Neural crest cell (in vitro differentiated cells): ENCODE measurements at places on chromosomes 3 and 15. TPM values are rescaled to one million over a fixed set of nuclear protein-coding genes. Genes with fewer than 3 reads are reported as not detected.

Gene SNTN
- not detected in 2 replicates for total RNA-seq

Gene STARD5
- total RNA-seq: 2.4 and 2.7 TPM in 2 replicates

Gene C3orf85
- total RNA-seq: not detected in 2 replicates

Gene MYZAP
- 0.28 TPM in 1 of 2 replicates, not detected in the other for total RNA-seq

Gene TARS3
- 17.7 and 18.1 TPM in 2 replicates for total RNA-seq

Gene GOLGA8G
- not detected in 2 replicates for total RNA-seq

Gene COX5A
- 239 and 246 TPM in 2 replicates for total RNA-seq

Gene CRTAP
- 147 and 151 TPM in 2 replicates for total RNA-seq

Gene GPR62
- 0.18 and 0.23 TPM in 2 replicates for total RNA-seq

Gene COL6A5
- not detected in 2 replicates for total RNA-seq

Gene SNURF
- total RNA-seq: 12.1 and 14.0 TPM in 2 replicates

Gene NR2E3
- total RNA-seq: not detected in 2 replicates

Gene ZNF620
- total RNA-seq: 22.0 and 24.0 TPM in 2 replicates

Gene SLC24A5
- 0.16 TPM in 1 of 2 replicates, not detected in the other for total RNA-seq

Gene FMN1
- total RNA-seq: 0.09 and 0.70 TPM in 2 replicates

Gene PCNP
- total RNA-seq: 153 and 167 TPM in 2 replicates

Gene ARPP21
- 0.12 TPM in 1 of 2 replicates, not detected in the other for total RNA-seq

Gene CCR9
- not detected in 2 replicates for total RNA-seq

Gene RGMA
- 187 and 205 TPM in 2 replicates for total RNA-seq

Gene WDR49
- 3.5 and 5.4 TPM in 2 replicates for total RNA-seq

Gene MST1
- total RNA-seq: 15.0 and 18.1 TPM in 2 replicates

Gene LARP6
- 18.2 and 20.5 TPM in 2 replicates for total RNA-seq

Gene MYO1E
- 26.1 and 34.5 TPM in 2 replicates for total RNA-seq

Gene EBLN2
- 7.0 and 7.8 TPM in 2 replicates for total RNA-seq

Gene SPATA12
- total RNA-seq: not detected in 2 replicates

Gene COMMD4
- 156 and 161 TPM in 2 replicates for total RNA-seq

Gene PDZRN3
- 11.3 and 12.2 TPM in 2 replicates for total RNA-seq

Gene STARD9
- total RNA-seq: 16.4 and 16.5 TPM in 2 replicates

Gene ITGA11
- total RNA-seq: 0.18 and 0.51 TPM in 2 replicates

Gene ELP6
- 60.4 and 61.0 TPM in 2 replicates for total RNA-seq

Gene THPO
- 0.55 and 0.98 TPM in 2 replicates for total RNA-seq

Gene SLC2A2
- total RNA-seq: not detected in 2 replicates

Gene PARP15
- total RNA-seq: 0.09 TPM in 1 of 2 replicates, not detected in the other

Gene GOLGA8K
- 1.6 and 1.8 TPM in 2 replicates for total RNA-seq

Gene GRK7
- total RNA-seq: not detected in 2 replicates

Gene PP2D1
- total RNA-seq: not detected in 2 replicates

Gene USP50
- total RNA-seq: 0.40 TPM in 1 of 2 replicates, not detected in the other

Gene FBXO40
- not detected in 2 replicates for total RNA-seq

Gene TAGLN3
- 62.6 and 70.2 TPM in 2 replicates for total RNA-seq

Gene TEX9
- total RNA-seq: 17.9 and 21.3 TPM in 2 replicates

Gene MAGEL2
- total RNA-seq: 11.9 and 13.1 TPM in 2 replicates

Gene GP5
- 0.09 TPM in 1 of 2 replicates, not detected in the other for total RNA-seq
